ENCODE measurements at places on chromosomes 6 and 20.

- no peak for DNase-seq
Measured at GRCh38 chr6:159716247-159717096, 10.8 kb upstream of the WTAP start.

DNA sequence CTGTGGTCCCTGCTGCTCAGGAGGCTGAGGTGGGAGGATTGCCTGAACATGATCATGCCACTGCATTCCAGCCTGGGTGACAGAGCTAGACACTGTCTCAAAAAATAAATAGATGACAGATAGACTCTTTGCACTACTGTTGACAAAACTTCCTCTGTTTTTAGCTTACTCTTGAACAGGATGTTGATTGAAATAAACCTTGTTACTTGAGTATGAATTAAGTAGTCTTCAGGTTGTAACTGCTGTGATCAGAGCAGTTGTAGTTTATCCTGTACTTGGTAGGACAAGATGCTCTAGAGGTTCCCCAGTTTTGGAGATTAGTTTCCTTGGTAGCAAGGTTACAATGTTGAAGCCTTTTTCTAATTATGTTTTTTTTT, 1.5 kb downstream of the GTF3C6 start:
- DNase-seq = no peak

- DNase-seq = no peak
Measured at GRCh38 chr6:41222513-41222912, 5.6 kb upstream of the TREML4 start.

DNA sequence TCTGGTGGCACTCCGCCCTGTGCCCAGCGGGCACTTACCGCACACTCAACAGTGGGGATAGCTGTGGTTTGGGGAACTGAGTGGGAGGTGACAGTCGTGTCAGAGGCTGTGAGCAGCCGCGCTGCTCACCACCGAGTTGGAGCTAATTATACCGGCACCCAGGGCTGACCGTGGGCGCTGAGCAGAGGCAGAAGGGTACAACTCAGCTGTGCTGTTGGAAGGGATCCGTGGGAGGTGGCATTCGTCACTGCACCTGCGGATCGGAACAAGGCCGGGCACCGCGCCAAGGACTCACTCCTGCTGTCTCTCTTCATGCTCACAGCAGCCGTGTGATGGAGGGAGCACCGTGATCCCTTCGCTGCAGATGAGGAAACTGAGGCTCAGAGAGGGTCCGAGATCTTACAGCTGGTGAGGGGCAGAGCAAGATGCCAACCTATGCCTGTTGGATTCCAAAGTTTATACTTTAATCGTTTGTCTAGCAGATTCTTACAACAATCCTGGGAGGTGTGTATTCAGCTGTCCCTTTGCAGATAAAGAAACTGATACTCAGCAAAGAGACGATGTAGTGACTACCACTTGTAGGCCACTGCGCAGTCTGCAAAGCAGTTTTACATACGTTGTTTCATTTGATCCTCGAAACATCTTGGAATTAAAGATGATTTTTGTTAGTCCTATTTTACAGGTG, 713 bp upstream of the ELMO2 start:
- no peak for DNase-seq

DNA sequence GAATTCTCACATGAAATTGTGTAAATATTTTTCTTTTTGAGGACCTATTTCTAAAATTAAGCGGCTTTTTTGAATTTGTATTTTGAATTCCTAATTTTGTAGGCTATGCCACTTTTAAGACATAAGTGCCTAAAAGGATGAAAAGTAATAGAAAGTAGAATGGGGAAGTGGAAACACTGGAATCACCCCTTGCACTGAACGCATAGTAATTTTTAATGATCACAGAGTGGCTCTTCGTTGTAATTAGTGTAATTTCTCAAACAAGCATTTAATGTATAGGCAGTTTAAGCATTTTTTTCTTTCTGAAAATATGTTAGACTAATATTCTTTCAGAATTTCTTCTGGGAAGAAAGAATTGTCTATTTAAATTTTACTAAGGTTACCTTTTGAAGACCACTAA, 73.2 kb downstream of the ARID1B start:
- no peak for DNase-seq

DNA sequence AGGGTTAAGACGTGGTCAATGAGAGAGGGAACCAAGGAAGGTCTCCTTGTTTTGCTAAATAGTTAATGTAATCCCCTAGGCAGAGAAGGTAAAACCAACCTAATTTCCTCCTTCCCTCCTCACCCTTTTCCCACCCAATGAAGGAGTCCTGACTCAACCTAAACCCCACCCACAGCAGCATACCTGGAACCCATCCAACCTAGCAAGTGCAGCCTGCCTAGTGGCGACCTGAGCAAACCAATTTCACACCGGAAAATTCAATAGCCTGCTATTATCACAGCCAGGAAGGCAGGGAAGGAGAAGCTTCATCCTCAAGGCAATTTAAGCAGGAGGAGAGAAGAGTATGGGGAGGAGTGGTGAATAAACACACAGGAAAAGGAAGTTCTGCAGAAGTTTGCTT, 46.9 kb downstream of the OSTM1 start:
- DNase-seq = no peak

- DNase-seq = no peak
Measured at GRCh38 chr6:46199387-46199786, 28.6 kb upstream of the ENPP5 start.

DNA sequence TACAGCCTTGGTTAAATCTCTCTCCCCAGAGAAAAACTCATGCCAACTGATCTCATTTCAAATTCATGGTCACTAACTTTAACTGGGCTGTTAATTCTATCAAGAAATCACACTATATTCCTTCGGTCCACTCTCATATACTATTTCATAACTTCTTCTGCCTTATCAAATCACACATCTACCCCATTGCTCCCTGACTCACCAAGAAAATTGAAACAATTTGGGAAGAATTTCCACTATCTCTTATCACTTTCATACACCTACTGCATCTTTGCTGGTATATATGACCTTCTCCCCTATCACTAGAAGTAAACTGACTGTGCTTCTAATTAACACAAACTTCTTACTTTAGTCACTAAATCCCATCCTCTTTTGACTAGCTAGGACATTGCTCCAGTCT, 102.3 kb downstream of the FILIP1 start:
- DNase-seq = no peak

- peak; percentile 34 for DNase-seq
Measured at GRCh38 chr20:330233-331149, 5.1 kb downstream of the SOX12 start.

- DNase-seq = no peak
Measured at GRCh38 chr20:43812216-43812615, 85.4 kb upstream of the GTSF1L start.

DNA sequence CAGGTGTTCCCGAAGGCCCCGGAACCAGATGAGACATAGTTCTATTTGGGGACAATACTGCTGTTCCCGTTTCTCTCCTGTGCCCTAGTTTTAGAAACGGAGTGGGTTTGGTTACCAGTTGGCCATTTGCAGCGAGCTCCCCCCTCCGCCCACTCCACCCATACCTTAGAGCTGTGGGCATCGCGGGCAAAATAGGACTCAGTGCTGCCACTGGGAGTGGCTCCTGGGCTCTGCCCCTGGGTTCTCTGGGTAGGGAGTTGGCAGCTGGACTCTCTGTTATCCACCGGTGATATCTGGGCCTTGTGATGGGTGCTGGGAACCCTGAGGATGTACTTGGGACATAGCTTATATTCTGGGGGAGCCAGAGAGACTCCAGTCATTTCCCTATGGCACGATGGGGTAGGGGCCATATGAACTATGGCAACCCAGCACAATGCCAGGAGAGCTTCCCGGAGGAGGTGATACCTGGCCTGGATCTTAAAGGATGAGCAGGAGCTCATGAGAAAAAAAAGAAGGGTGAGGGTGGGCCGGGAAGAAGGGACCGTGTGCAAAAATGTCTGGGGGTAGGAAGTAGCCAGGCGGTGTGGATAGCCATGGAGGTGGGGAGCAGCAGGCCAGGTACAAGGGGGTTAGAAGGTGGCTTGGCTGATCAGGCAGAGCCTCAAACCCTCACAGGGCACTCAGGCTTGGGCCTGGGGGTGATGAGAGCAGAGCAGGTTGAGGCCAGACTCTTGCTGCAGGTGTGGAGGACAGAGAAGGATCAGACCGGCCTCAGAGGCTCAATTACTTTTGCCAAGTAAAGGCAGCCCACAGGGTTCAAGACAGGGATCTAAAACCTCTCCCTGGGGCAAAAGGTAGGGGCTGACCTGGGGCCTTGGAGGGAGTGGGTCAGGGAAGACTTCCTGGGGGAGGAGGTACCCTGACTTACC, 9.6 kb downstream of the SRC start:
- DNase-seq = no peak

DNA sequence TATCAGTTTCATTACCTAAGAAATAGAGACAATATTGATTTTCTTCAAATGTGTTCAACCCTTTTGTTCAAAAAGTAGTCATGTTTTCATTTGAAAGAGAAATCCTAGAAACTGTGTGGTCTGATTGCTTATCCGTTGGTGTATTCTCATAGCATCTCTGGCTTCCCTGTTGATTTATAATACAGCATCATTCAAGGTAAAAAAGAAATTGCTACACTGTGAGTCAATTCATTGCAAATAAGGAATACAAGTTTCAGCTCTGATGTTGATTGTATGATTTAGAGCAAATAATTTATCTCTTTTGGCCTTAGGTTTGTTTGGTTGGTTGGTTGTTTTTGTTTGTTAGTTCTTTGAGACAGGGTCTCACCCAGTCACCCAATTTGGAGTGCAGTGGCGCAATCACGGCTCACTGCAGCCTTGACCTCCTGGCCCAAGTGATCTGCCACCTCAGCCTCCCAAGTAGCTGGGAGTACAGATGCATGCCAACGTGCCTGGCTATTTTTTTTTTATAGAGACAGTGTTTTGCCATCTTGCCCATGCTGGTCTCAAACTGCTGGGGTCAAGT, 185.5 kb upstream of the TNFAIP3 start:
- DNase-seq = no peak

- DNase-seq = no peak
Measured at GRCh38 chr6:138752017-138752416, 21.6 kb upstream of the CCDC28A start.

DNA sequence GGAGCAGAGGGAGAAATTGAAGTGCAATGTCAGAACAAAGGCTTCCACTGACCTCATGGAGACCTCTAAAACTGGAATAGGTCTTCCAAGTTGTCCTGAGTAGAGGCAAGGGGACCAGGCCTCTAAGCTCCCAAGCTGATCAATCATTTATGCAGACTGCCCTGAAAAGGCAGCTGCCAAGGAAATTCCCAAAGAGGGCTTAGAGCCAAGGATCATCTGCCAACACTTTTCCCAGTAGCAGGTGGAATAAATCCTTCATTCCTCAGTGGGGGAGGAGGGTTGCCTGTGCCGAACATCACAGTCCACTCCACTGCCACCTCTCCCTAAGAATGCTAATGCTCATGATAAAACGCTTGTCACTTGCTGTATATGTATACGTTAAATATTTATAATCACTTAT, 29.3 kb upstream of the RALY start:
- DNase-seq = no peak

DNA sequence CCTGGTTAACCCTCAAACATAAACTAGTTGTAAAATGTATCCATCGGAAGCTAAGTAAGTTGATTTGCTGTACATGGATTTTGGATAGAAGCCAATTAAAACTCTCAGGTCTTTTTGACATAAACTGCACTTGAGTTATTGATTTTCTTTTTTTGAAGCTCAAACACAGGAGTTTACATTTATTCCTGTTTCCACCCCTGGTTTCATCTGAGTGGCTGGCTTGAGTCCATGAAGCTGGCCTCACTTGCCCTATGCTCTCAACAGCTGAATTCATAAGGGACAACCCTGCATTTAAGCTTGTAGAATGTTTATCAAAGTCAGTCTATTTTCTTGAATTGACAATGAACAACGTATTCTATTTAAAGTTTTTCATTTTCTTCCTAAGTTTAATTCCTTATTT, 58.1 kb upstream of the PLEKHG1 start:
- DNase-seq = no peak

- DNase-seq = no peak
Measured at GRCh38 chr20:61135968-61136367, 116.1 kb upstream of the CDH4 start.

GRCh38 chr20:15200147-15200565, 862.7 kb upstream of the FLRT3 start:
- no peak for DNase-seq

DNA sequence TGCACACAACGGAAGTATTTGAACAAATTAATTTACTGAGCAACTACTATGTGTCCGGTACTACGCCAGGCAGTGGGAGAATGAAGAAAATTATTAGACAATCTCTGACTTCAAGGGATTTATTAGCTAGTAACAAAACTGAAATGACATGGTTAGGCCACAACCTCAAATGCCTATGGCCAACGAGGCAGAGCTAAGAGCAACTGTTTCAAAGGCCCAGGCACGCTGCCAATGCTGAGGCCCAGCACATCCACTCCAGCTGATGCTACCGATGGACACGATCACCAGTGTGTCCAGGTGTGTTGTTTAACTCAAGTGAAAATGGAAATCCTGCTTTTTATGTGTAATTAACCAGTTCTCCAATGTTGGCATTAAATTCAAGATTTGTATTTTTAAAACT, 420.9 kb downstream of the PRKN start:
- no peak for DNase-seq

DNA sequence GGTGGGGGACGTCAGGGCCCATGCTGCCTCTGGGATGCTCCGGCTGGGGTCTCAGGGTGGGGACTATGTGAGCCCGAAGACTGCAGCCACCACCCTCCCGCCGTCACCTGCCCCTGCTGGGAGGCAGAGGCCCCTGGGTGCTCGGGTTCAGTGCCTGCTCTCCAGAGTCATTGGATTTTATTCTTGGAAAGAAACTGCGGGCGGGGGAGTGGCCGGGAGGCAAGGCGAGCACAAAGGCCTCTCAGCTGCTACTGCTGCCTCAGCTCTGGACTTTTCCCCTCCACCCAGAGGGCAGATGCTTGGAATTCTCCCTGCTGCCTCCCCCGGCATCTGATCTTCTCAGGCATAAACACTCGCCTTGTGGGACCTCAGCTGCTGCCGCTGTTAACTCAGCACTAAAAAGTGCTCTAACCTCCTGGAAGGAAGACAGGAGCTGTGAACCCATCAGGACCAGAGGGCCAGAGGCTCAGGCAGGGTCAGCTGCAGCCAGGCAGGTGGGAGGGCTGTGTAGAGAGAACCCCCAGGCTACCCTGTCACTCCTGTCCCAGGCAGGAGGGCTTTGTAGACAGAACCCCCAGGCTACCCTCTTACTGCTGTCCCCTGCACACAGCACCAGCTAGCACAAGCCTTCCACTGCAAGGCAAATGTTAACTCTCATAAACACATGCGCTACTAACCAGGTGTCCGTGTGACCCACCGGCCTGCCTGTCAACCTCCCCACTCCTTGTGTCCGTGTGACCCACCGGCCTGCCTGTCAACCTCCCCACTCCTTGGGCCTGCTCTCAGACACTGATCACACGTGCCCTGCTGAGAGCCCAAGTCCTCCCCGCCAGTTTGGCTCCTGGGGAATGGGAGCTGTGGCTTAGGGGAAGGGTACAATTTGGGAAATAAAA, 9.4 kb upstream of the FRMD1 start:
- DNase-seq = no peak

Data from activated B cell treated with CpG ODN at 0.5 μM for 24 hours (primary cell).